ENCODE measurements at places on chromosomes 7 and 10.

- H3K4me3 ChIP-seq, result no peak overlapping the region
- H3K36me3 ChIP-seq, result no peaks in the 10 kb centered on the region
- DNase-seq, result peak; percentile 97
- peaks cover 8% of the 10 kb centered on the region for H3K4me1 ChIP-seq
- no peak overlapping the region for H3K27ac ChIP-seq
Measured at GRCh38 chr10:132516771-132517725, 20.5 kb upstream of the INPP5A start.

DNA sequence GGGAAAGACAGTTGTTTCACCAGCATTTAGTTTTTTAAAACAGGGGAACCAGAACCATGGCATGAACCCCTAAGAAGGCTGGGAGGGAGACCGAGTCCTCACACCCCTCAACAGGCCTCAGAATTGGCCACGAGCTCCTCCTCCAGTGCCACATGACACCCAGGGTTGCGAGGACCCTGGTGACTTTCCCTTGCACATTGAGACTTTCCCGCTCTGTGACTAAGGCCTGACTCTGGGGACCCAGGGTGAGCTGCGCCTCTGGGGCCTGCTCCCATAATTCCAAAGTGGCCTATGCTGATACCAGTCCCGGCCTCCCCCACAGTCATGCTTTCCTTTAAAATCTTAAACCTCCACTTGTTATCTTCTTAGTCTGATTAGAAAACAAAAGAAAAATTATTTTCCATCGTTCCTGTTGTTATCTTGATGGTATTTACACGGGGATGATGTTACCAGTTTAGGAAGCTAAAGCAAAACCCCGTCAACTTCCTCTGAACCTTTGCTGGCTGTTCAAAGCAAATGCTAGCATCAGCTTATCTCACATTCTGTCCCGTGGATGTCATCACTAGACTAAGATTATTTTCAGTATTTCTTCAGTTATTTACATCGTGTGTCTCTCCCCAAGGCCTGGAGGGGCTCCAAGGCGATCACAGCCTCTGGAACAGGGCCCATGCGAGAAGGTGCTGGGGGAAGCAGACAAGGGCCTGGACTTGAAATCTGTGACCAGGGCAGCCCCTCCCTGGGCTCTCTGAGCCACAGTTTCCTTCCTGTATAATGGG lies 42.1 kb downstream of the FAM53B start:
- no peaks in the 10 kb centered on the region for H3K4me1 ChIP-seq
- no peaks in the 10 kb centered on the region for H3K36me3 ChIP-seq
- H3K4me3 ChIP-seq, result no peak overlapping the region
- no peak for DNase-seq
- H3K27me3 ChIP-seq, result no peaks in the 10 kb centered on the region
- no peak overlapping the region for H3K27ac ChIP-seq

DNA sequence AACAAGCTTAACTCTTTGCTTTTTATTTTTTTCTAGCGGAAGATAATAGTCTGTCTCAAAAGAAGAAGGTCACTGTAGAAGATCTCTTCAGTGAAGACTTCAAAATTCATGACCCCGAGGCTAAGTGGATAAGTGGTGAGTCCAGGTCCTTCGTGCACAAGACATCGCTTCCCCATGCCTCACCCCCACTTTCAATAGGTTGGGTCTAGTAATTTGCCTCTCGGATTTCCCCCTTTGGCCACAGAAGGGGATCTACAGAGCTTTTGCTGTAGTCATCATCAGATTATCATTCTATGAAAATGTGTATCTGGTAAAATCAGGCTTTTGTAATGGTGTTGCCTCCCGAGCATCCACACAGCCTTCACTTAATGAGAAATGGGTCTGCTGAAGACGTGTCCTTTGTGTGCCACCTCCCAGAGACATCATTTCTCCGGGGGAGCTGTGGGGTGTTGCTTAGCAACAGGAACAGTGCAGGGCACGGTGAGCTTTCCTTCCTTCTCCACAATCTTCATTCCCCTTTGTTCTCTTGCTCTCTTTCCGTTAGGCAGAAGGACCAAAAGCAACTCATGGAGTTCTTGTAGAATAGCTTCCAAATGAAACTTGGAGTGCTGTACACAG lies 422.8 kb downstream of the DPP6 start:
- H3K36me3 ChIP-seq, result no peaks in the 10 kb centered on the region
- H3K27ac ChIP-seq, result no peak overlapping the region
- H3K27me3 ChIP-seq, result no peaks in the 10 kb centered on the region
- DNase-seq, result no peak

DNA sequence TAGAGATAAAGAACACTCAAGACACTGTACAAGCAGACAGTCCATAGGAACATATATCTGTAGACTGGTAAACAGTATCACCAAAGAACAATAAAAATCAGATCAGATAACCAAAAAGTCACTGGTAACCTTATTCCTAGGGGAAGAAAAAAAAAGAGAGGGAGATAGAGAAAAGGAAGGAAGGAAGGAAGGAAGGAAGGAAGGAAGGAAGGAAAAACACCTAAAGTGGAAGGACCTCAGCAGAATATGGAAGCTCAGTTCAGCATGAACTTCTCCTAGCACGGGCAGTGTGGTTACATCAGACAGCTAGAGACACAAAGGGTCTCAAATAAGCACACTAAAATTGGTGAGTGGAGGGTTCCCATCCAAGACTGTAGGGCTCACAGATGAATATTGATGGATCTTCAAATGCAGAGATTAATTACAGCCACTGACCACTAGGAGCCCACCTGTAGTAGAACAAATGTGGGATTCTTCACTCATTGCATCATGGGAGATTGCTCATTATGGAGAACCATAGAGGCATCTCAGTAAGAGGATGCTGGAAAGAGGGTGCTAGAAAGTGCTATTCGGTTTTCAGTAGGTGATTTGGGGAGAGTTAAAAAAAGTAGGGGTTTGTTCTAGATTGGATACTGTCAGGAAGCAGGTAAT lies 293.4 kb upstream of the C7orf33 start:
- no peaks in the 10 kb centered on the region for H3K36me3 ChIP-seq
- peak; percentile 47 for DNase-seq
- H3K27ac ChIP-seq, result no peak overlapping the region
- no peaks in the 10 kb centered on the region for H3K27me3 ChIP-seq
- no peak overlapping the region for H3K4me3 ChIP-seq

GRCh38 chr10:127735723-127736221 lies 1.2 kb upstream of the FOXI2 start:
- no peak overlapping the region for H3K4me3 ChIP-seq
- H3K27ac ChIP-seq, result no peak overlapping the region
- no peaks in the 10 kb centered on the region for H3K36me3 ChIP-seq
- no peak for DNase-seq
- H3K4me1 ChIP-seq, result no peaks in the 10 kb centered on the region

- DNase-seq, result no peak
- H3K27me3 ChIP-seq, result no peaks in the 10 kb centered on the region
- H3K4me3 ChIP-seq, result no peak overlapping the region
- no peak overlapping the region for H3K27ac ChIP-seq
- no peaks in the 10 kb centered on the region for H3K4me1 ChIP-seq
Measured at GRCh38 chr10:36556468-36556867, 568.9 kb upstream of the ANKRD30A start.

- no peaks in the 10 kb centered on the region for H3K36me3 ChIP-seq
- DNase-seq, result no peak
- no peaks in the 10 kb centered on the region for H3K4me1 ChIP-seq
- H3K27ac ChIP-seq, result no peak overlapping the region
Measured at GRCh38 chr10:3406556-3406955, 234.0 kb upstream of the PITRM1 start.

DNA sequence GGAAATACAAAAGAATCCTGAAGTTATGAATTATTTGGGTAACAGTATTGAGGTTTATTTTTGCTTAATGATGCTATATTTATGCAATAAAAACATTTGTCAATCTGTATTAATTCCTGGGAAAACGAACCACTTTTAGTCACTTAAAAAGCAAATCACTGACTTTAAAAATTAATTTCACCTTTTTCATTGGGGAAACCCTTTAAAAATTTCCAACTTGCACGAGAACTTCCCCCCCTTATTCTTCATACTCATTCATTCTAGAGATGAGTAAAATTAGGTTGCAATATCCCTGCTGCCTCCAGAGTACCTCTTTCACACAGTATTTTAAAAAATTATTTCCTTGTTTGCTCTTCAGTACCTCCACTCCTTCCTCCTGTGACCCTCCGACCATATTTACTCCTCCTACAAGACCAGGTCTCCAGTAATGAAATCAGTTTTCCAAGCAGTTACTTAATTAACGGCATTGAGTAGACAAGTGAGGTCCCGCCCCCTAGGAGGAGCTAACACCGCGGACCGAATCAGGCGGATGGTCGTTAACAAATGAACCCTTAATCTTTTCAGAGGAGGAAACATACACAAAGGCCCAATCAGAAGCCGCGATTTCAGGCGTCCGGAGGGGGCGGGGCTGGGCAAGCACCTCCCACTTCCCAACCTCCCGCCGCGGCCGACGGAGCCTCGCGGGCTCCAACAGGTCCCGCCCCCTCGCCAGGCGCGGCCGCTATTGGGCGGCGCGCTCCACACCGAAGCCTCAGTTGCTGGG lies 465 bp upstream of the TRIM24 start:
- H3K4me3 ChIP-seq, result peak overlapping the region; percentile 25
- no peaks in the 10 kb centered on the region for H3K27me3 ChIP-seq
- peak; percentile 99 for DNase-seq
- no peaks in the 10 kb centered on the region for H3K36me3 ChIP-seq
- H3K27ac ChIP-seq, result no peak overlapping the region
- H3K4me1 ChIP-seq, result peaks cover 4% of the 10 kb centered on the region

DNA sequence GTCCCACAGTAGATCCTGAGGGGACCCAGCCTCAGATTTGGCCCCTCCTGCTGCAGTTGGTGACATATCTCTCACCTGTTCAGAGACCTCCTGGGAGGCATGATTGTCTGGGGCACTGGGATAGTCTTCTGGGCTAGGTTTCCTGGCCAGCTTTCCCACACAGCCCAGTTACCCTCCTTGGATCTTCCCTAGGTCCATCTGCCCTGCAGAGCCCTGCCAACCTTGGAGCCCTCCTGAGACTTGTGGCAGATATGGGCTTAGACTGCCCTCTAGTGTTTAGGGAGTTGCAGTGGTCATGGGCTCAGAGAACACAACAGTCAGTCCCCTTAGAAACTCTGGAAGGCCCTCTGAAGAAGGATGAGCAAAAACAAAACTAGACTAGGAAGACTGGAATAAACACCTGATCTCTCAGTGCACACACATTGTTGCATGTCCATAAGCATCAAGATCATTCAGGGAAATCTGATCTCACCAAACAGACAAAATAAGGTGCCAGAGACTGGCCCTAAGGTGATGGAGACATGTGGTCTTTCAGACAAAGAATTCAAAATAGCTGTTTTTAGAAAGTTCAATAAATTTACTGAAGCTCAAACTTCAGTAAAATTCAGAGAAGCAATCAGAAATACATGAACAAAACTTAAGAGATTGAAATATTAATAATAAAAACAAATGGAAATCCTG lies 324.6 kb downstream of the ATRNL1 start:
- no peaks in the 10 kb centered on the region for H3K4me1 ChIP-seq
- no peak overlapping the region for H3K27ac ChIP-seq
- peak; percentile 88 for DNase-seq
- H3K27me3 ChIP-seq, result no peaks in the 10 kb centered on the region
- H3K36me3 ChIP-seq, result no peaks in the 10 kb centered on the region

DNA sequence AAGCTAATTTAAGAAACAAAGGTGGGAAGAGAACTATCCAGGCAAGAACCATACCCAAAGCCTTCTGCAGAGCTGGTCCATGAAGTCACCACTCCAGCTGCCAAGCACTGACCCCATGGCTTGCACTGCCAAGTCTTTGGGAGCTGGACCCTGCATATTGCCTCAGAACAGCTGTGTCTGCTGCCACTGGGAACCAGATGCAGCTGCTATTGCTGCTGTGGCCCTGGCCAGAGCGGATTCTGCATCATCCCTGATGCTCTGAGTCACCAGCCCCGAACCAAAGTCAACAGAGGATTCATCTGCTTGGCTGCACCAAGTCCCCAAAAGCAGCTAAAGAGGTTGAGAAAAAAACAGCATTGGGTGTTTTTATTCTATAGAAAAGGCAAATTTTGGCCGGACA lies 39.2 kb upstream of the GSAP start:
- no peak overlapping the region for H3K27ac ChIP-seq
- H3K27me3 ChIP-seq, result no peaks in the 10 kb centered on the region
- H3K4me3 ChIP-seq, result no peak overlapping the region
- no peaks in the 10 kb centered on the region for H3K4me1 ChIP-seq
- no peak for DNase-seq
- H3K36me3 ChIP-seq, result no peaks in the 10 kb centered on the region

GRCh38 chr7:150745876-150746275 lies 8.7 kb downstream of the GIMAP5 start:
- peaks cover 36% of the 10 kb centered on the region for H3K27me3 ChIP-seq
- H3K27ac ChIP-seq, result no peak overlapping the region
- no peak for DNase-seq
- H3K4me1 ChIP-seq, result no peaks in the 10 kb centered on the region
- H3K4me3 ChIP-seq, result no peak overlapping the region
- H3K36me3 ChIP-seq, result no peaks in the 10 kb centered on the region

DNA sequence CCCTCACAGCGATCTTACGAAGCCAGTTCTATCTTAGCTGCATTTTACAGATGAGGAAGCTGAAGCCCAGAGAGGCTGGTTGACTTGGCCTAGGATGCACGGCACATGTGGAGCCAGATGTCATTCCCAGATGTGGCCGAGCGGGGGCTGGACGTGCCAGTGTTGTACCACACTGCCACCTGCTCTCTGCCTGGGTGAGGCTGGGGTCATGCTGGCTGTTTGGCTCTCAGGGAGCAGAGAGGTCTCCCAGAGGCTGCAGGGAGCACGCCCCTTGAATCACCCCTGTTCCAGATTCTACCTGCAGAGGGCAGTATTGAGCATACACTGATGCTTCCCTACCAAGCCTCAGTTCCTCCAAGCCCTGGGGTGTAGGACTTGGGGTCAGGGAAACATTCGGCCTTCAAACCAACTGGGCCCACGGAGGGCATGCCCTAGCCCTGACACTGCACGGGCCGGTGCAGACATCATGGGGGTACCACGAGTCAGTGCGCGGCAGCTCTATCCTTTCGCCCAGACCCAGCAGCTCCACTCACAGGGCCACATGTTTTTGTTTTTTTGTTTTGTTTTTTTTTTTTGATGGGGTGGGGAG lies 3.8 kb upstream of the GTF2IRD1 start:
- peak; percentile 84 for DNase-seq
- H3K4me1 ChIP-seq, result peaks cover 2% of the 10 kb centered on the region
- H3K36me3 ChIP-seq, result no peaks in the 10 kb centered on the region
- H3K27me3 ChIP-seq, result no peaks in the 10 kb centered on the region
- no peak overlapping the region for H3K4me3 ChIP-seq

DNA sequence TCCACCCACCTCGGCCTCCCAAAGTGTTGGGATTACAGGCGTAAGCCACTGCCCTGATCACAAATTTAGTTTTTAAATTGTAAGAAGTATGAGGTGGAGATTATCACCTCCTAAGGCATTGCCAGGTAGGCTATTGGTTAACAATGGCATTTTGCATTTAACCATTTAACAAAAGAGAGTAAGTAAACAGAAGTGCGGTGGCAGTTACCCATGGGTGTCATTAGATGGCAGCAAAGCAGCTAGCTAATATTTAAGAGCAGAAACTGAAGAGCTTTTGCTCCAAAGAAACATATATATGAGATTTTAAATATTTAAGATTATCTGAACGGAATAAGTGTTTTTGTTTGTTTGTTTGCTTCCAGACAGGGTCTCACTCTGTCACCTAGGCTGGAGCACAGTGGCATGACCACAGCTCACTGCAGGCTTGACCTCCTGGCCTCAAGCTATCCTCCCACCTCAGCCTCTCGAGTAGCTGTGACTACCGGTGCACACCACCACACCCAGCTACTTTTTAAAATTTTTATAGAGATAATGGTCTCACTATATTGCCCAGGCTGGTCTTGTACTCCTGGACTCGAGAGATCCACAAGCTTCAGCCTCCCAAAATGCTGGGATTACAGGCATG lies 325.5 kb upstream of the C7orf33 start:
- H3K27ac ChIP-seq, result no peak overlapping the region
- H3K36me3 ChIP-seq, result no peaks in the 10 kb centered on the region
- DNase-seq, result peak; percentile 83

All from mesendoderm (in vitro differentiated cells).